ENCODE measurements at places on chromosomes 5 and 9.

- no peak for DNase-seq
These were observed 37.6 kb upstream of the IPPK start for GRCh38 chr9:92707530-92707929.

- DNase-seq: no peak
These were observed 859.1 kb downstream of the MAT2B start for GRCh38 chr5:164364237-164365208.

DNA sequence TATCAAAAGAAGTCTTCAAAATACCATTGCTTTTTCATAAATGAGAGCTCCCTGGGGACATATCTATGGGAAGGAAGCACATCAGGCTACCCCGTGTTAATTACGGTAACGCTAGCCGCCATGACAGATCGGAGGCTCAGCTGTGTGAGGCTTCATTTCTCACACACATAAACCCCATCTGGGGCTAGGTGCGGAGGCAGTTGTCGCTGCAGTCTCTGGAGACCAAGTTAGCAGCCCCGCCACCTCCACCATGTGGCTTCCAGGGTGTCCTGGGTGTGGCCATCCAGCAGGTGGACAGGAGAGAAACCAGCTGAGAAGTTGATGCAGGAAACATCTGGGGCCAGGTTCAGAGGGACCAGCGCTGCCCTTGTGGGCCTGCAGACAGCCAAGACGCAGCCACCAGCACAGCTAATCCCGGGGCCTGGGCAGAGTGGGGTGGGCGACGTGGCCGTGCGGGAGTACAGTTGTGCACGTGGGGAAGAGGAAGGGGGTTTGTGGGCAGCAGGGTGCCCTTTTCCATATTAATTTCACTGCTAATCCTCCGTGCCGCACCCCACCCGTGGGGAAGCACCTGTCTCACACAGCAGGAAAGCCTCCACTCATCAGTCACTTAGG lies 426.5 kb downstream of the IRX1 start:
- DNase-seq: no peak

DNA sequence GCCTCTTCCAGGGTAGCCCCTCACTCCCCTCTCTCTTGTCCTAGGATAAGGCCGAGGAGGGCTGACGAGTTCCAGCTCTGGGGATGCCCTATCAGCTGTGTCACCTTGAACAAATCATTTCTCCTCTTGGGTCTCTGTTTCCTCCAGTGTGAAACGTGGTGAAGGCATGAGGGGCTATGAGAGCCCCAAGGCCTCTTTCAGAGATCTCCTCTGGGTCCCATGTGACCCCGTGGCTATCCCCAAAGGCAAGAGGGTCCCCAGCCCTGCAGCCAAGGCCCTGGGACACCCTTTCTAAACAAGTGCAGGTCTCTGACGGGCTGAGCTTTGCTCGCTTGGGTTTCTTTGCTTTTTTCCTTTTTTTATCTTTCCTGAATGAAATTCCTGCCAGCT lies 25.5 kb upstream of the SPTLC1 start:
- no peak for DNase-seq

GRCh38 chr5:38809388-38810359 lies 36.1 kb upstream of the OSMR start:
- DNase-seq: peak; percentile 43

- DNase-seq: no peak
These were observed 130.3 kb downstream of the CDC42SE2 start for GRCh38 chr5:131394128-131394527.

DNA sequence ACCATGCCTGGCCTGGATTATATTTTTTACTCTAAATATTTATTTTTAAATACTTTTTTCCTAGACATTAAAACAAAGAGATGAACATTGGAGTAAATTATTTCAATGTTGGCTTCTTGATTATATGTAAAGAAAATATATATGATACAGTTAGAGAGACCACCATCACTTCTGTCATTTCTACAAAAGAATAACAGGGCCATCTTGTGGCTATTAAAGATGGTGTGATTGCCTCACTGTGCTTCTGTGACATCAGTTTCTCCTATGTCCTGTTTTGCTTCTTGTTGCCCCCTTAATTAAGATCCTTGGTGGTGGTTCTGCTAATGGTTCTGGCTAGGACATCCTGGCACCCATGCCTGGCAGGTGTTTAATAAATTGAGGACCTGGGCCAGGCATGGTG lies 32.9 kb downstream of the NDFIP1 start:
- no peak for DNase-seq

GRCh38 chr5:150401076-150401375 lies 11.7 kb downstream of the CD74 start:
- DNase-seq: no peak

DNA sequence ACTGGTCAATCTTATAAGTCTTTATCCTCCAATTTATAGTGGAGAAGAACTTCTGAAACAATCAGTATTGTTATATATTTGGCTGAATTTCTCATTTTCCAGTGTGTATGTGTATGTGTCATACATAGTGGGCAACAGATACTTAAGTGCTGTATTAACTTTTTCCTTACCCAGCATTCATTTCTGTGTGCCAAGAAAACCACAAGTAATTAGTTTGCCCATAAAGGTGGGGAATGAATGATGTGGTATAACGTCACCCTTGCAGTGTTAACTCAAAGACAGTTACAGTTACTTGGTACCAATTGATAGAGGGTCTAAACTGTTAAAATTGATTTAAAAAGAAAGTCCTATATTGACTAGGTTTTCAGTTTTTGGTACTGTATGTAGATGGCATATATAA lies 2.0 kb downstream of the OGN start:
- DNase-seq: no peak

GRCh38 chr9:136292591-136293448 lies 11.1 kb downstream of the CCDC187 start:
- no peak for DNase-seq

DNA sequence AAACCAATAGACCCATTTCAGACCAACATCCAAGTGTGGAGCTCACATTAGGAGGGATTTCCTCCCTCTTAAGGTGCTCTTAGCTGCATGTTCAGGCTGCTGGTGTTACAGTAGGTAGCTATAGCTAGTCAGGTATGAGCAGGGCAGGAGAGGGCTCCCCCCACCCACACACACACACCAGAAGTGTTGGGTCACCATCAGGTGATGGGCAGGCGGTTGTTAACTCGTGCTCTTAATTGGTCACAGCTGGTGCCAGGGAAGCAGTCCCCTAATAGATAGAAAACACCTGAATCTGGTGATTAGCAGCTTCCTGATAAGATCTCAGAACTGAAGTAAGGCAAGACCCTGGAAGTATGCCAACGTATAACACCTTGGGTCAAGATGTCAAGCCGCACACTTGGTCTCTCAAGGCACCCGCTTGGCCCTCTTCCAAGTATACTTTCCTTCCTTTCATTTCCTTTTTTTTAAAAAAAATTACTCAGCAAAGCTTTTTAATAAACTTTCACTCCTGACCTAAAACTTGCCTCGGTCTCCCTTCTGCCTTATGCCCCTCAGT lies 532.4 kb downstream of the DNAH5 start:
- no peak for DNase-seq

DNA sequence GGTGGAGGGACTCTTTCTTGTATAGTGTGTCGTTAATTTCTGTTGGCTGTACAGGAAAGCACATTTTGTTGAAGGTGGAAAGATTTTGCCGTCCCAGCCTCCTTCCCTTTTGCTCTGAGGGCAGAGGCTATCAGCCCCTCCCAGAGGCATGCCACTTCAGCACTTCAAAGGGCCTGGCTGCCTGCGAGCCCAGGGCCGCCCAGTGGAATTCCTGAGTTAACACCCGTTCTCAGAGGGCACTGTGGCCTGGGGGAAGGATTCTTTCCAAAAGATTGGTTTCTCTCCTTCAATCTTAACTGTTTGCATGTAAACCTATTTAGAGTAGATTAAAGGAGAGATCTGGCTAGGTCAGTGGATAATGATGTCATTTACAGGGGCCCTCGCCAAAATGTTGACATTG lies 238.6 kb downstream of the FANCC start:
- no peak for DNase-seq

- DNase-seq: no peak
These were observed 126.9 kb downstream of the KCNIP1 start for GRCh38 chr5:170630711-170631141.

DNA sequence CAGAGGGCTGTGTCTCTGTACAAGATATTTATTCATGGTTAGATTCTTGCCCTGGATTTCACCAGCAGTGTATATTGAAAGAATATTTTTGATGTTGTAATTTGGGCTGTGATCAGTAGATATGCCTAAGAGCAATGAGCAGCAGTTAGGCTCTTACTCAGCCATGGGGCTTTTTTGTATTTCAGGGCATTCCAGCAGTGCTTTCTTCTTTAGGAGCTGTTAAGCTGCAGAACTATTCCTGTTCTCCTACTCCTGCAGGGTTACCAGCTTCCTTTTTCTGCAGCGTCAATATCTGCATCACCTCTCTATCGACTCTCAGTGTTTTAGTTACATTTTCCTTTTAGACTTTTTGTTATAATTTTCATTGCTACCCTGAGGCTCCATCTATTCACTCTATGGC lies 206.2 kb downstream of the SLCO4C1 start:
- no peak for DNase-seq

DNA sequence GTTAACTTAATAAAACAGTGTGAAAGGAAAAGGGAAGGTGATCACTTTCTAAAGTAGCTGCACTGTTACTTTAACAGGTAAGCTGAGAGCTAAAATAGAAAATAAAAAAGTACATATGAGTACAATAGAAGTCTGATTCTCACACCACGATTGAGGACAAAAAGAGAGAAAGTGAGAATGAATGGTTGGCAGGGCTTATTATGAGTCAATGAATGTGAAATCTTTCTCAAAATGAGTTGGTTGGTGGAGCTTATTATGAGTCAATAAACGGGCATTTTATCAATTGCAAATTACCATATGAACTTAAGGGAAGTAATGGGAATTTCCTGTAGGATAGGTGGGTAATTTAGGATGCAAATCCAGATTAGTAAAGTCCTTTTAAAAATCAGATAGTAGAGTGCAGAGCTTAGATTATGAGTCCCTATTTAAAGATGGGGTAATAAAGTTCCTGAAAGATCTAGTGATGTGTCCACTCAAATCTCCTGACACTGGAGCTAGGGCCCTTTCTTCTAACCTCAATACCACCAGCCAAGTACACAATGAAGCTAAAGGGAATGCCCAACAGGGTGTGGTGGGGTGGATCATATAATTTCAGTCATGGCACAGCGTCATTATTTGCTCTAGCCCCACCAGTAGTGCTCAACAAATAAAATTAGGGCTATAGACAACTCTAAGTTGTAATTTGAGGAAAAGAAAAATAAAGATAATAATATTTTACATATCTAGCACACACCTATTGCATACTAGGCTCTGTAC lies 21.1 kb upstream of the TLR4 start:
- DNase-seq: no peak

- DNase-seq: no peak
These were observed 566.4 kb downstream of the EFNA5 start for GRCh38 chr5:107104040-107104995.

DNA sequence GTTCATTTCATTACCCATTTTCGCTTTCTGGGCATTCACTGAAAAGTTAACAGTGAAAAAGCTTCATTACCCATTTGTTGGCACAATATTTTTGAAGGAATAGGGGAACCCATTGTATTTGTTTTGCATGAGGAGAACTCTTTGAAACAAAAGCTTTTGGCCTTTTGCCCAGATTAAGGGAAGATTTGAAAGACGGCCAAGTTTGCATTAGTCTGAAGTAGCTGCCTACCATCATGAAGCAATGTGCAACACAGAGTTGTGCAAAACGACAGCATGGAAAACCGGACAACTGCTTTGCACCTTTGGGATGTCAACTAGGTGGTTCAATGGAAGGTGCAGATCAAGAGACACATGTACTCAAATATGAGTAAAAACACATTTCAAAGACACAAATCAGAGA lies 84.9 kb downstream of the TRPM3 start:
- no peak for DNase-seq

DNA sequence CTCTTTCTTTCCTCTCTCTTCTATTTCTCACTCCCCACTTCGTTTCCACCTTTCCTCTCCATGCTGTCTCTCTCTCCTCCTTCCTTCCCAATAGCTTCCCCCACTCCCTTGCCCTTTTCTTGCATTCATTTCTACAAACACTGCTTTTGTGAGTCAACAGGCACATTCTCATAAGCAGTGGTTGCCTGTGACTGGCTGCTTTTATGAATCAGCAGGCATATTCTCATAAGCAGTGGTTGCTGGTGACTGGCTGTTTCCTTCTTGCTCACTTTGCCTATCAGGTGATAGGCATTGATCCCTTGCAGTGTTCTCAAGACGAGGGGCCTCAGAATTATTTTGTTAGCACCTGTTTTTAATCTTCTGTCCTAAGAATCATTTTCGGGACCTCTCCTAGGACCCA lies 116.1 kb upstream of the ACTBL2 start:
- DNase-seq: no peak

GRCh38 chr9:22005021-22005701 lies 3.9 kb downstream of the CDKN2B start:
- no peak for DNase-seq

DNA sequence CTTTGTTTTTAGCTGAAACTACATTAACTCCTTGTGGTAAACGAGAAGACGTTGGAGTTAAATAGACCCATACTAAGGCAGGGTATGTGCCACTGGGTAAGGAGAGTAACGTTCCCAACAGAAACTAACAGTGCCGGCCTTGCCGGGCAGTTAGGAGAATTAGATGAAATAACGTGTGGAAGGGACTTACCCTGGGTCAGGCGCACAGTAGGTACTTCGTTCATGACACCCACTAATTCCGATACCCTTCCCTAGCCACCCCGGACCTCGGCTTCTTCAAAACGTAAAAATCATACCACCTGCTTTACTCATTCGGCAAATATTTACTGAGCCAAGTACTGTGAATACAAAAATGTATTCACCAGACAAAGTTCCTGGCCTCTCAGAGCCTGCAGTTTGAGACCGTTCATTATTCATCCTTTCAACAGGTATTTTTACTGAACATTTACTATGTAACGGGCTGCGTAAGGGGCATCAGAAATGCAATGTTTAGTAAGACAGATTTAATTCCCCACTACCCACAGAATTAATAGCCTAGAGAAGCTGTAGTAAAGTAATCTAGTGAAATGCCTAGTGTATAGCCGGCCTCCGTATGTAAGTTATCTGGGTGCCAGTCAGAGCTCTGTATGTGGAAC lies 3.2 kb upstream of the SMIM23 start:
- no peak for DNase-seq

DNA sequence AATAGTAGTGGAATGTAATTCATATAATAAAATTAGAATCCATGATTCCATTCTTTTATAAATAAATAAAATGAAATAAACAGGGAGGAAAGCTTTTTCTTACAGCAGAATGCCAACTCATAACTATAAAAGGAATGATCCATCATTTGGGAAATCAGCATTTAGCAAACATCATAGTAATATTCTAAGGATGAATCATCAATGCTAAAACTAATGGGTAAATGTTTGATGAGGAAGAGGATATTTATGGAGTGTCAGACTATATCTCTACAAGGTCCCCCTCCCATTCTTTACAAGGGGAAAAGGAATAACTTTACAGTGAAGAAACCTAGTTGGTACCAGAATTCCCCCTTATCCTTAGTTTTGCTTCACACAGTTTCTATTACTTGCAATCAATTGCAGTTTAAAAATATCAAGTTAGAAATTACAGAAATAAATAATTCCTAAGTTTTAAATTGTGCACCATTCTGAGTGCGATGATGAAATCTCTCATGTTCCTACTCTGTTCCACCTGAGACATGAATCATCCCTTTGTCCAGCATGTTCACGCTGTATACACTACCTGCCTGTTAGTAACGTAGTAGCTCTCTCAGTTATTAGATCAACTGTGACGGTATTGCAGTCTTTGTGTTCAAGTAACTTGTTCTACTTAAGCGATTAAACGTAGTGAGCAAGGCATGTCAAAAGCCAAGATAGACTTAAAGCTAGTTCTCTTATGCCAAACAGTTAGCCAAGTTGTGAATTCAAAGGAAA lies 14.2 kb upstream of the JAKMIP2 start:
- DNase-seq: no peak

- DNase-seq: no peak
These were observed 125.6 kb upstream of the ZNF608 start for GRCh38 chr5:124872086-124872485.

- DNase-seq: no peak
These were observed 554.6 kb upstream of the RIOK2 start for GRCh38 chr5:97737608-97738007.
